NCI-H2029 treated with DMSO at 0.1 percent for 48 hours (cell line): ENCODE measurements at places on chromosomes 2 and 18.

DNA sequence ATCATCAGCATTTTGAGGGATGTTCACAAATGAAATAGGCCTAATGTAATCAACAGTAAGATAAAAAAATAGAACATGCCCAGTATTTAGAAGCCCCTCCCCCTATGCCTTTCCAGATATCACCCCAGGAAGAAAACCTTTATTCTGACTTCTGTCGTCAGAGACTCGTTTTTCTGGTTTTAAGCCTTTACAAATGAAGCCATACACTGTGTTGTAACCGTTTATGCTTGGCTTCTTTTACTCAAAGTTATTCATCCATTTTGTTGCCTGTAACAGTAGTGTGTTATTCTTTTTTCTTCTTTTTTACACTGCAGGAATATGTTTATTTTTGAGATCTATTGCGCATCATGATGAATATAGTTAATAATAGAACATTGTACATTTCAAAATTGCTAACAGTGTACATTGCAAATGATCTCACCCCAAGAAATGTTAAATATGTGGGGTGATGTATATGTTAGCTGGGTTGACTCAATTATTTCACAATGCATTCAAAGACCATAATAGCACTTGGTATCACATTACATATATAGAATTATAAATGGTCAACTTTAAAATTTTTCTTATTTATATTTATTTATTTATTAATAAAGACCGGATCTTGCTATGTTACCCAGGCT, 28.1 kb upstream of the PNPT1 start:
- no peak for DNase-seq

GRCh38 chr18:5585653-5586052, 41.9 kb upstream of the EPB41L3 start:
- no peak for DNase-seq

DNA sequence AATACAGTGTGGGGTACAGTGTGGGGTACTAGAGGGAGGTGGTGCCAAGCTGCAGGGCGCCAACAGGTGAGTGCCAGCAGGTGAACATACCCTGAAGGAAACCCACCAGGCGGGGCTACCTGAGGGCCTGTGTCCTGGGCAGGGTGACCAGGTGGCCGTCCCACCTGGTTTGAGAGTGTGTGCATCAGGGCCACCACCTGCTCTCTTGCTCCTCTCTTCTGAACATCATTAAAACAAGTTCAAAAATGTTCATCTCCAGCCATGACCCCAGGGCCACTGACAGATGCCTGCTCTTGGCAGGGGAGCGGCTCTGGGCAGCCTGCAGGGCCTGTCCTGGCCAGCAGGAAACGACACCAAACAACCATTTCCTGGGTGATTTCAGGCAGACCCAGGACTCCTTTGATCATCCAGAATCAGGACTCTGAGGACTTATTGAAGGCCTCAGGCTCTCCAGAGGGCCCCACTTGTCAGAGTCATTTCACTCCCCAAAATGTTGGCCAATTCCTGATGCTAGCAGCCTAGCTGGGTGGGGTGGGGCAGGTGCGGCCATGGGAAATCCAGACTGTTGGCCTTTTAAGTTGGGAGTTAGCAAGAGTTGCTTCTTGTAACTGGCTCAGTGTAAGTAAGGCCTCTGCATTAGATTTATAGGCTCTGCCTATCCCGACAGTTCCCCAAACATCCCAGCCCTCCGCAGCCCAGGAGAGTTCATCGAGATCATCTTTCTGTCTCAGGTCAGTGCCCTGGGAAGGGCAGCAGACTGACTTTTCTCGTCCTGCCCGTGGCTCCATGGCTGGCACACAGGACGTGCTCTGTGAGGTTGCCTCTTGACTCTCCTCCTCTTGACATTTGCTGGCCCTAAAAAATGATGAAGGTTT, 111.5 kb upstream of the ZNF236 start:
- no peak for DNase-seq

DNA sequence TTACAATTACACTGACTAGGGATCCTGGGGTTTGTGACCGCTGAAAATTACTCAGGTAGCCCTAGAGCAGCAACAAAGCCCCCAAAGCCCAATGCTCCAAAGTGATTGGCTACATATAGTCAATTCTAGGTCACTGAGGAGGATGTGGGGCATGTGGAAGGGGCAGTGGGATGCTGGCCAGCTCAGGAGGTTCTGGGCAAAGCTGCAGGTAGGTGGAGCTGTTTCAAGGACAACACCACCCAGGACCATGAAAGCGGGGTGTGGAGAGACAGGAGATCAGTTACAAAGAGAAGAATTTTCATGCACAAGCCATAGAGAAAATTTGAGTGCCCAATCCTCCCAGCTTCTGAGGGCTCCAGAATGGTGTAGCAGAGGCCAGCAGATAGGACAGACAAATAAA, 75.0 kb upstream of the CCDC85A start:
- DNase-seq: no peak

DNA sequence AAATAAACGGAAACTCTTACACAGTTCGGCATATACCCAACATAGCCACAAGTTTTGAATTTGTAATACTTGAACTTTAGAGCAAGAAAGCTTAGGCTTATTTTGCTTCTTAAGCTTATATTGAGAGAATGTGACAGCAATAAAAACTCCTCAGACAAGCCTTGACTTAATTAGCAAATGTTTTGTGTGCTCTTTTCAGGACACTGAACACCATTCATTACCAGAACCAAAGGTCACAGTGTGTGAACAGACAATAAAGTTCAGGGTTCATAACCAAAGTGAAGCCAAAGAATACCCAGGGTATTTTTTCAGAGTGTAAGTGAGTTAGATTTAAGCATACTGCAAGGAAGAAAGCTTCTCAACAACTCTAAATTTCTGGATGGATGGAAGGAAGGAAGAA, 605.8 kb downstream of the METTL4 start:
- no peak for DNase-seq

GRCh38 chr2:165901620-165902298, 51.8 kb downstream of the TTC21B start:
- DNase-seq: no peak

GRCh38 chr2:23547725-23548124, 162.7 kb downstream of the KLHL29 start:
- no peak for DNase-seq

DNA sequence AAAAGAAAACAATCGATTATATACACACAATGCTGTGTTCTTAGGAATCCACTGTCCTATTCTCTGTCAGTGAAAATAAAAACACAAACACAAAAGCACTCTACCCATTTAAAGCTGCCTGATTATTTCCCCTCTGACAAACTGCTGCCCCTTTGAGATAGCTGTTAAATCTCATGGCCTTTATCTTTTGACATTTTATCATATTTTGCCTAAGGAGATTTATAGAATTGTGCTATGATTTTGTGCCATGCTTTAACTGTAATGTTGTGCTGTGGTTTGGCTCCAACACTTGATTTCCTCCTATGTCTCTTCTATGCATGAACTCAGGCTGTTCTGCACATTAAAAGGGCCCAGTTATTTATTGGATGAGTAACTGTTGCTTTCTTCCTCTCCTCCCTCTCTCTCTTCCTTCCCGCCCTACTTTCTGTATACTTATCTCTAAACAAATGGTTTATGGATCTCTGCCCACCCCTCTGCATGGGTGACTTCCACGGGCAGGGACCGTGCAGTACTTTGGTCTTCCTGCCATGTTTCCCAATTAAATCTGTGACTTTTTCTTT, 1096.6 kb downstream of the TSN start:
- no peak for DNase-seq

DNA sequence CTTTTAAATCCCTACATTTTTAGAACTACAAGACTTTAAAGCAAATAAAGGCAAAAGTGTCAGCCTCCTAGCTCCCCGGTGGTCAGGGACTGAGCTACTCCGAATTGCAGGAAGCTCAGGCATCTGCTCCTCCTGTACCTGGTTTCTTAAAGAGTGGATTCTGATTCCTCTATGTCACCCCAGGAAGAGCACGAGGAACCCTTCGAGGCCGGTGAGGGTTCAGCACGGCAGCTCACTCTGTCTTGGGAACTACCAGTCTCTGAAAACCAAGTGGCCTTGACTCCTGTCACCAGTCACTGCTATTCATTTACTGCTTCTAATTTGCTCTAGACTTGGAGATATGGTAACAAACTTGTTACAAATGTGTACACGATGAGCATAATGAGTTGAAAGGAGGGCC, 2.3 kb downstream of the PER2 start:
- no peak for DNase-seq

DNA sequence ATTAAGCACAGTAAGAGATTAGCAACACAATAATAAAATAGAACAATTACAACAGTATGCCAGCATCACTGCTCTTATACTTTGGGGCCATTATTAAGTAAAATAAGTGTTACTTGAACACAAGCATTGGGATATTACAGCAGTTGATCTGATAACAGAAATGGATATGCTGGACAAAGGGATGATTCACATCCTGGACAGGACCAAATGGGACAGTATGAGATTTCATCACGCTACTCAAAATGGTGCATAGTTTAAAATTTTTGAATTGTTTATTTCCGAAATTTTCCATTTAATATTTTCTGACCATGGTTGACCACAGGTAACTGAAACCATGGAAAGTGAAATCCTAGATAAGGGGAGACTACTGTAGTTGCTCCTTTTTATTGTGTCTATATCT, 138.2 kb downstream of the UBR3 start:
- DNase-seq: no peak

- no peak for DNase-seq
Measured at GRCh38 chr2:43169099-43169945, 57.1 kb downstream of the ZFP36L2 start.

DNA sequence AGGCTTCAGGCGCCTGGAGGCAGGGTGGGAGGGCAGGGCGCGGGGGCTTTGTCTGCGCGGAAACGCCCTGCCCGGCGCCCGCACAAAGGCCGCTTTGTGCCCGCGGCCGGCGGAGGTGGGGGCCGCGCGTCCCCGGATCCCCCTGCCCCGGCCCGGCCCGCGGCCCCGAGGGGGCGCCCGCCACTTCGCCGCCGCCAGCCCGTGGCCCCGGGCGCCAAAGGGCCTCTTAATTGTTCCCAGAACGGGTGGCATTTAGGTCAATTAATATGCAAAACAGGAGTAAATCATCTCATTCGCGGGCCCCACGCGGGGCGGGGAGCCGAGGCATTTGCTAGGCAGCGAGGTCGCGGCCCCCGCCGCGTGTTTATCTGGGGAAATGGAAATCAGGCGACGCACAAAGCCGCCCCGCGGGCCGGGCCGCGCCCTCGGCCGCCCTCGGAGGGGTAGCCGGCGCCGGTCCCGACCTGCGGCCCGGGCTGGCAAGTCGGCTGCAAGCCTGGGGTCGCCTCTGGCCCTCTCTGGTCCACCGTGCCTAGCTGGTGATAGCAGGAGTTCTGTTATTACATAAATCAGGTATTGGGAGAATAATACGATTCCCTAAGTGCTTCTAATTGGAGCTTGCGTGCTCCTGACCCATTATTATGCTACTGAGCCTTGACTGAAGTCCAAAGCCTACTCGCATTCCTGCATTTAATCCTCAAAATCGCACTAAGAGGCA, 148.2 kb upstream of the GLI2 start:
- no peak for DNase-seq

GRCh38 chr2:227238238-227239237, 74.1 kb downstream of the COL4A3 start:
- peak; percentile 23 for DNase-seq

DNA sequence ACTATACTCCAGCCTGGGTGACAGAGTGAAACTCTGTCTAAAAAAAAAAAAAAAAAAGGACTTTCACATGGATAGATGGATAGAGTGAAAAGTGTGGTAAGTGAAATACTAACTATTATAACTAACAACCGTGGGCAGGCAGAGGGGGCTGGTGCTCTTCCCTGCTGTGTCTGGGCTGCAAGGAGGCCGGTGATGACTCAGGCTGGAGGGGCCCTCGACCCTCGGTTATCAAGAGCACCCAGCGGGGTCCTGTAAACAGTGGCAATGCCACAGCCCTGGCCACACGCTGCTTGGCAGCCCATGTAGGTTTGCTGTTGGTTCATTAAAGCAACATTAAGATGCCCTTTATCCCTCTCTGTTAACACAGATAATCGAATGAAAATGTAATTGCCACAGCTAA, 184.8 kb upstream of the RAB12 start:
- no peak for DNase-seq

DNA sequence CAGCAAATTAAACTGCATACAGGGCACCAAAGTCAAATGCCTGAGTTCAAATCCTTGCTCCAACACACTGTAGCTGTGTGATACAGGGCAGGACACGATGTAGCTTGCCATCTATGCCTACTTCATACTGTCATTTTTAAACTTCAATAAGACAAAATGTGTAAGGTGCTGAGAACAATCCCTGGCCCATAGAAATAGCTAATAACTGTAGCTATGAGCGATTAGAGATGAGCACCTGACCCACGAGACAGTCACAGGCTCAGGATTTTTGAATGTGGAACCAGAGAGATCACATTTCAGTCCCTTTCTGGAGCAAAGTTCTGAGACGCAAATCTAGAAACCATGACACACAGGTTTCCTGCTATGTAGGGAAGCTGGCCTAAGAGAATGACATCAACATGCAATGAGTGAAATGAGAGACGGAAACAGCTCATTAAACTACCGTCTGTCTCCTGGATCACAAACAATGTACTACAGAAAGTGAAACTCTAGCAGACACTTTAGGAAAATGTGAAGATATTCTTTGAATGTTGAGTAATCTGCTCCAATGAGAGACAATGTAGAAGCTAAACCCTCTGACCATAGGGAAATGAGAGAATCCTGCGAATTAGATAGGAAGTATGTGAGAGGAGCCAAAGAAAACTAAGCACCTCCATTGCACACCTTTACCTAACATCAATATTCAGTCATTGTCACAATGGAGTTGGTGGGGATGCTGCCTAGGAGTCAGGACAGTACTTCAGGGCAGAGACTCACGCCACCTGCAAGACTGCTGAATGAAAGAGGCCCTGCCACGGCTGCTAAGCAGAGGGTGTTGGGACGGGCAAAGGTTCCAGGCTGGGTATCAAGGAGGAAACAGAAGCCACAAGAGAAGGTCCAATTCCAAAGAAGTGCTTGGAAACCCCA, 25.5 kb downstream of the B4GALT6 start:
- peak; percentile 30 for DNase-seq

DNA sequence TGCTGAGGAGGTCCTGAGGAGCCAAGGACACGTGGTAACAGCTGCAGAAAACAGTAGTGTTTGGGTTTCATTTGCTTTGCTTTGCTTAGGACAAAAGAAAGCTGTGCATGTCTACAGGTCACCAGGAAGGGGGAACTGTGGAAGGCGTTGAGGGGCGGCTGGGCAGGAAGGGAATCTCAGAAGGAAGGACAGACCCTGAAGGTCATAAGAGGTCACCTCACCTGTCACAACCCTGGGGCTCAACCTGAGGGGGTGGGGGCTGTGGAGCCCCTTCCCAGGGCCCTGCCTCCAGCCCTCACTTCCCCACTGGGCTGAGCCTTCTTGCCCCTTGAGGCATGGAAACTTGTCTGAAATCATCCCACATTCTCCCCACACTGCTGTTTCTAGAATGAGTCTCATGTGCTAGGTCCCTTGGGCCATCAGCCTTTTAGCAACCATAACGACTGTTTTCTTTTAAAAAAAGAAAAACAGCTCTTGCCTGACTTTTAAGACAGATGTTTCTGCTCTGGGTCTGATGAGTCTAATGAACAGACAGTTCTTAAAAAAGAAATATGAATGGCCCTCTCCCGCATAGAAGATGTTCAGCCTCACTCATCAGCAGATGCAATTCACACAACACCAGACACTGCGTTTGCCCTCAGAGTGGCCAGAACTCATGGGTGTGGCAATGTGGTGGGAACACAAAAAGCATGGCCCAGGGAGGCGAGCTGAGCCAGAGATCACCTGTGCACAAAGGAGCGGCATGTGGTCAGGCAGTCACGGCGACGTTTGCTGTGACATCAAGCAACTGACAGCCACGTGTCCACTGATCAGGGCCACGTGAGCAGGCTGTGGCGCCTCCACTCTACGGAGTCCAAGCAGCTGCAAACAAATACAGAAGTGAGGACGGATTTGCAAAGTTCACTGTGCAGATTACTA, 84.0 kb downstream of the SEPTIN10 start:
- no peak for DNase-seq

- DNase-seq: no peak
Measured at GRCh38 chr18:58527952-58528287, 101.0 kb downstream of the ALPK2 start.
